Chondrocyte (in vitro differentiated cells): ENCODE measurements at places on chromosomes 4 and X.

- no peak for DNase-seq
Measured at GRCh38 chr4:32199639-32200038, 1479.5 kb downstream of the PCDH7 start.

- DNase-seq: no peak
Measured at GRCh38 chr4:6873291-6873690, 36.3 kb upstream of the TBC1D14 start.

GRCh38 chr4:37661772-37662171 is 24.4 kb downstream of the RELL1 start:
- no peak for DNase-seq

- no peak for DNase-seq
Measured at GRCh38 chr4:167023364-167023925, 210.8 kb downstream of the SPOCK3 start.

DNA sequence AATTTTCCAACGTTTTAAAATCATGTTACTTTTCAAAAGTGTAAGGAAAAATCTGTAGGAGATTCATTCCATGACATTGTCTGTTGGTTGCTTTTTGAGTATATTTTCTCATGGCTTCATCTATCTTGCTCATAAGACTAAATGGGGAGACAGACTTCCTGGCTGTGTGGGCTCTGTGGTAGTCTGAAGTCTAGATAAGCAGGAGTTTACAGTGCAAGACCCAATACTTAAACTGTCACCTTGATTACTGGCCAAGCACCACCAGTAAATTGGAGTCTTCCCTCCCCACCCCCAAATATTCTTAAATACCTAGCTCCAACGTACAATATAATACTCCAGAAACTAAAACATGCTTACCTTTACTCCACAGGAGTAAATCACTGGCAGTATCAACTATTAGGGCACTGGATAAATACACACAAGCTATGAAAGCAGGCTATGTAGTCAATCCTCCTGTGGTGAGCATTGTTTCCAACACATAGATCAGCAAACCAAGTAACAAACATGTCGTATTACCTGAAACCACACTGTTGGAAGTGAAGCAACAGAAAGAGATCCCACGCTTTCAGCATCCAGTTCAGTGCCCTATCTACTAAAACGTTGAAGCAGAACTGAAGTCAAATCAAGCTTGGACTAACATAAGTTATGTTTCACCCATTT is 6.2 kb downstream of the HNRNPD start:
- DNase-seq: no peak

- DNase-seq: no peak
Measured at GRCh38 chr4:121800638-121800960, 524 bp upstream of the EXOSC9 start.

DNA sequence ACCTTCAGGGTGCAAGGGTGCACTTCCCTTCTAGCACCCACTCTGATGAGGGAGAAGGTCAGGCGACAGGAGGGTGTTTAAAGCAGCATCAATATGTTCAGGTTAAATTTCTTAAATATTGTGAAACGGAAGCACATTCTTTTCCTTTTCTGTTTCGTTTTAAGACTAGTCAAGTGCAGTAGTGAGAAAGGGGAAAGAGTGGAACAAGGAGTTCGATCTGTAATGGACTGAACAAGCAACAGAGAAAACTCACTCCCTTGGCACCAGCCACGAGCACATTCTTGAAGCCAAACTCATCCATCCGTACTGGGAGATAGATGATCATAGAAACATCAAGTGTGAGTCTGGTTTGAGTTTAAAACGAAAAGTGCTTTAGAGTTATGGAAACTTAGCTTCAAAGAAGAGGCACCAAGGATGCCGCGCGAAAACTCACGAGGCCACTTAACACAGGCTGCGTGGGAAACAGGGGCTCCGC is 815 bp downstream of the FAM53A start:
- DNase-seq: no peak

DNA sequence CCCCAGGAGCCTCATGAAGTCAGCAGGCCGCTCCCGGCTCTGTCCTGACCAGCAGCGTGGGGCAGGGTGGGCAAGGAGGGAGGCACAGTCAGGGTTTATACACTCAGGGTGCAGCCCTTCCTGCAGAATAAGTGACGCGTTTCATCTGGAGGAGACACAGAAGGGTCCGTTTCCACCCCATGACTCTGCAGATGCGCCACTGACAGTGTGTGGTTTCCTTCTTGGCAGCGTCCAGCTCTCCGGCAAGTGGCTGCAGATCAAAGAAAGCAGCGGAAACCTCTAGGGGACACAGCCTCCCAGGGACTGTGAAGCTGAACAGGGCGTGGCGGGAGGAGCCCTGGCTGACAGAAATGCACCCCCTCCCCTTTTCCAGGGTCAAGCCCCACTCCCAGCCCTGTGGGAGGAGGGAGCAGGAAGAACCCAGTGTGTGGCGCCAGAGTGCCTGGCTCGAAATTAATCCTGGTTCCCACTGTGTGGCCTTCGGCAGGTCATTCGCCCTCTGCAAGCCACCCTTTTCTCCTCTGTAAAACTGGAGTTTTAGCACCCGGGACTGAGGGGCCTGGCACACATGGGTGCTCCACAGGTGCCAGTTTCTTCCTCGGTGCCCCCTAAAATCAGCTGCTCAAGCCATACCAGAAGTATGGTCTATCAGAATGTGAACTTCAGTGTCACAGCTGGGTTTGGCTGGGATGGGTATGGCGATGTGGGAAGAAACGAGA is 17.3 kb upstream of the TBC1D14 start:
- DNase-seq: no peak

- DNase-seq: no peak
Measured at GRCh38 chr4:143399113-143399949, 62.7 kb downstream of the GAB1 start.

- DNase-seq: no peak
Measured at GRCh38 chr4:8928074-8928473, 56.4 kb upstream of the HMX1 start.

- no peak for DNase-seq
Measured at GRCh38 chrX:1554469-1555210, 17.7 kb upstream of the P2RY8 start.

DNA sequence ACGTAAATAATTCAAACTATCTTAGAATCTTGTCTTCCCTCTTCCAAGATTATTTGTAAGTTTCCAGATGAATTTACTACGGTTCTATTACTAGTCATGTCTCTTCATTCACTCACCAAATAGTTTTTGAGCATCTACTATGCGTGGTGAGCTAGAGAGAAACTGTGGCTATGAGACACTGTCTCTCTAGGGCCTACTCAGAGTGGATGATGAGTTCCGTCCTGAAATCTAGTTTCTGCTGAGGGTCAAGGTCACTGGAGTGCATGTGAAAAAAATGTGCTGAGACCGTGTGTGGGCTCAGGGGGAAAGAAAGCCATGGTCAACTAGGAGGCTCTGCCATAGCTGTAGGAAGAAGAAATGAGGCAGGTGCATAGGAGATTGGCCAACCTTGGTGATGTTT is 320.2 kb upstream of the GATB start:
- DNase-seq: no peak

DNA sequence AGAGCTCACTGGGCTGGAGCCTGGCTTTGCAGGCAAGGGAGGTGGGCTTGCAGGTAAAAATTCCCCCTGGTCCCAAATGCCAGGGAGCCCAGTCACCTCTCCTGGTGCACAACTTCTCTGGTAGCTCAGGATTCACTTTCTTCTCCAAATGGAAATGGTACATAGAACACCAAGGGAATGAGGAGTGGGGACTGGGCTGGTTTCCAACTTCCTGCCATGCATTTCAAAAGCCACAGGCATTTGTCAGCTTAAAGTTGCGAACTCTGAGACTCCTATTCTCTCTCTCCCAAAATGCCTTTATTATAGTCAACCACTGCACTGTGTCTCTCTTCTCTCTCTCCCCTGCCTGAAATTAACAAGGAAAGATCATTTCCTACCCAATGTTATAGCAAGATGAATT is 177.3 kb downstream of the GRIA3 start:
- DNase-seq: no peak

DNA sequence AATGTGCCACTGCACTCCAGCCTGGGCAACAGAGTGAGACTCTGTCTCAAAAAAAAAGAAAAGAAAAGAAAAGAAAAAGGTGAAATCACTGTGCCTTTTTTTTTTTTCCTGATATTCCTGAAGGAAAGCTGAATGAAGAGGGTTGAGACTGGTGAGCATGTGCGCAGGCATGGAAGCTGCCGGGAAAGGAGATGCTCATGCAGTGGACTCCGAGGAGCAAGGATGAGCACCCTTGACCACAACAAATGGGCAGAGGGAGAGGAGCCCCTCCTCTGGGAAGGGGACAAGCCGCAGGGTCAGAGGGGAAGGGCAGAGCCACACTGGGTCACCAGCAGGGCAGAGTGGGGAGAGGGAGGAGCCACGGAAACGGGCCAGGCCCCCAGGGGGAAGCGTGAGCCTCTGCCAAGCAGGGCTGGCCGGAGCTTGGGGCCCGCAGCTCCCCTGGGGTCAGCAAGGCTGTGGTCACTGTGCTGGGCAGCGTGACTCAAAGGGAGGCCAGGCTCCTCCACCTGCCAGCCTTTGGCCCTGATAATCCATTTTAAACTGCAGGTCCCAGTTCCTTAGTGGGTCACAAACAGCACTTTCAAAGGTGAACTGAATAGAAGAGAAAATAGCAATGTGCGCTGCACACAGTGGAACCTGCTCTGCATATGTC is 79.8 kb downstream of the NAT8L start:
- DNase-seq: no peak

DNA sequence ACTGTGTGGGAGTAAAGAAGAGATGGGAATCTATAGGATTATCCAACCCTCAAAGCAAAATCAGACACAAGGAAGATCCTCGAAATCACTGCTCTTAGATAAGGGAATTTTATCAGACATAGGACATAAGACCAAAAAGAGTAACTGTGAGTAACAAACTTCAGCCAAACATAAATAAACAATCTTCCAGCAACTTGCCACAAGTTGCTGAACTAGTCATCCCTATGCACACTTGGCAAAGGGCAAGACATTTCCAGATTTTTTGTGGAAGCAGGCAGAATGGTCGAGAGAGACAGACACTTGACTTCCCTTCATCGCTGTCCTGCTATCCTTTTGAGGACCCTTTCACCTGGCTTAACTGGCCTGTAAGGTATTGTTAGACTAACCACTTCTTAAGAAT is 89.6 kb downstream of the KCNIP4 start:
- DNase-seq: no peak

- no peak for DNase-seq
Measured at GRCh38 chr4:110865611-110866259, 242.9 kb upstream of the PITX2 start.

GRCh38 chr4:76714226-76714625 is 183.7 kb downstream of the SOWAHB start:
- DNase-seq: no peak

GRCh38 chr4:159266981-159267868 is 164.3 kb downstream of the RAPGEF2 start:
- DNase-seq: no peak

- DNase-seq: no peak
Measured at GRCh38 chr4:6986072-6986780, 56.9 kb upstream of the TADA2B start.

DNA sequence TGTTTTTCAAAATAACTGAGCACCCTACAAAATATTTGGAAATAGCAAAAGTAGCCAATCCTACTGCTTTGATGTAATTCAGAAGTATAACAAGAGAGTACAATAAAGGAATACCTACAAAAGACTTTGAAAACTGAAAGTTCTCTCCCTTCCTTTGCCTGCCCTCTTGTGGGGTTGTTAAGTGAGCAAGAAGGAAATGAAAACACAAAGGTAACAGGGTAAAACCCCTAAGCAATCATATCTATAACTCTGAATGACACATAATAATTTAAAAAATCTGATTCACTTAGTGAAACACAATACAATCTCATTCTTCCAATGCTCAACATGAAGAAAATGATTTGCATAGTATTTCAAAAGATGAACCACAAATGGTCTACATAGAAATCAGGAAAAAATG is 98.2 kb downstream of the FRYL start:
- DNase-seq: no peak

DNA sequence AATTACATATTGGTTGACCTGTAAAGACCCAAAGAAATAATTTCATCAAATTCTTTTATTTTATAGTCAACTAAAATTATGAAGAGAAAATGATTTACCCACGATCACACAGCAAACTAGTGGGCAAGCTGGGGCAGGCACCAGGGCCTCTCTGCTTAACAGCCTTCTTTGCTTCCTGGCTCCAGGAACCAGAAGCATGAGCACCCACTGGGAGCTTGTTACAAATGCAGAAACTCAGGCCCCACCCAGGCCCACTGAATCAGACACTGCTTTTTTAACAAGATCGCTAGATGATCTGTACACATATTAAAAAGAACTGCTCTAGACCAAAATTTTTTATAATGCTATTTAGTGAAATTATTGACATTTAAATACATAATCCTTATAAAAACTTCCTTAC is 95.0 kb downstream of the GEMIN8 start:
- DNase-seq: no peak

- DNase-seq: no peak
Measured at GRCh38 chr4:170270628-170271027, 180.9 kb upstream of the AADAT start.

DNA sequence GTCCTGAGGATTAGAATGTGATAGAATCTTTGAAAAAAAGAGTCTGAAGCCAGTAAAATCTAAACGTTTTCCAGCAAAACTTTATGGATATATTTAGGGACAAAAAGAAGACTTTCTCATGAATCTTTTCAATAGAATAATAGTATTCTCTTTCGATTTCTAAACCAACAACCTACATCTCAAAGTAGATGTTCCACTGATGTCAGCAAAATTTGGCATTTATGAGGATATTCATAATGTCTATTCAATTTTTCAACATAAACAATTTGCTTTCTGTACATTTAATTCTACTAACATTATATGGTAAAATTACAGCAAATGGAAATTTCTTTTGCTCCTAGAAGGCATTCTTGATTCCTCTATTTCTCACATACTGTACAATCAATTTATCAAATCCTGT is 886.5 kb downstream of the CENPC start:
- DNase-seq: no peak

- no peak for DNase-seq
Measured at GRCh38 chrX:2898846-2899512, 30.2 kb downstream of the ARSD start.

- no peak for DNase-seq
Measured at GRCh38 chr4:83340692-83341343, 6.2 kb upstream of the HPSE start.

- DNase-seq: no peak
Measured at GRCh38 chr4:56909086-56909894, 1.6 kb downstream of the REST start.

DNA sequence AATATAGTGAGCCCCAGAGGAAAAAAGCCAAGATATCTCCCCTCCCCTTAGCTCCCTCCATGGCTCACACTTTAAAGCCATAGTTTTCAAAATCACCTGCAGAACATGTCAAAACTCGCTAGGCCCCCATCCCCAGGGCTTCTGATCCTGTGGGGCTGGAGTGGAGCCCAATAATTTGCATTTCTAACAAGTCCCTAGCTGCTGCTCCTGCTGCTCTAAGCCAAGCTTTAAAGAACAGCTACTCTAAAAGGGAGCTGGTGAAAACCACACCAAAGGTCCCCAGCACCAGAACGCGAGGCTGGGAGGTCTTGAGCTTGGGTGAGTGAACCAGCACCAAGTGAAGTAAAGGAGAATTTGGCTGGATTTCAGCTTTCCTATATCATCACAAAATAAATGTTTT is 237.1 kb downstream of the ZNF674 start:
- DNase-seq: no peak

- no peak for DNase-seq
Measured at GRCh38 chrX:55489314-55490009, at the start of gene USP51. USP51 (minus strand) TSS chrX:55489848; CDS start chrX:55488939, 909 bp downstream.
